ENCODE measurements at places on chromosomes 7 and 10.

DNA sequence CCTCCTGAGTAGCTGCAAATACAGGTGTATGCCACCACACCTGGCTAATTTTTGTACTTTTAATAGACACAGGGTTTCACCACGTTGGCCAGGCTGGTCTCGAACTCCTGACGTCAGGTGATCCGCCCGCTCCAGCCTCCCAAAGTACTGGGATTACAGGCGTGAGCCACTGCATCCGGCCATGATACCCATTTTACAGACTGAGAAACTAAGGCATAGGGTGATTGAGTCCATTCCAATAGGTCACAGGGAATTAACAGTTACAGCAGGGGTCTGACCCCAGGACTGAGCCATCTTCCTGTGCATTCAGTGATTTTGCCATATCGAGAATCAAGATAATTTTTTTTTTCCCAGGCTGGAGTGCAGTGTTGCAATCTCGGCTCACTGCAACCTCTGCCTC is 12.3 kb upstream of the CTBP2 start:
- DNase-seq = no peak

DNA sequence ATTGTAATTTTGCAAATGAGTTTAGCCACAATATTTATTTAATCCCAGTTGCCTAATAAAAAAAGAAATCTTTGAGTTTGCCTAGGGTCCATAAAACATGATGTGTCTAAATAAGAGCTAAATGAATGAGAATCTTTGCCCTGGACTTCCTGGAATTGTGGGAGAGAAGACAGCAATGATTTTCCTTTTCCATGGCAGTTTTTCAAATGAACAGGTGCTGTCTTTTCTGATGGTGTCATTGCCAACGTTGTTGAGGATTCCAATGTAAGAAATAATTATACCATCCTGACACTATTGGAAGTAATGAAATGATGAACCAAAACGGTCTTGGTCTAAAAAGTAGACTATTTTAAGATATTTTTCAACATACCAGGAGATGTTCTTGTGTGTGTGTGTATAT is 984.7 kb upstream of the CELF2 start:
- DNase-seq = no peak

DNA sequence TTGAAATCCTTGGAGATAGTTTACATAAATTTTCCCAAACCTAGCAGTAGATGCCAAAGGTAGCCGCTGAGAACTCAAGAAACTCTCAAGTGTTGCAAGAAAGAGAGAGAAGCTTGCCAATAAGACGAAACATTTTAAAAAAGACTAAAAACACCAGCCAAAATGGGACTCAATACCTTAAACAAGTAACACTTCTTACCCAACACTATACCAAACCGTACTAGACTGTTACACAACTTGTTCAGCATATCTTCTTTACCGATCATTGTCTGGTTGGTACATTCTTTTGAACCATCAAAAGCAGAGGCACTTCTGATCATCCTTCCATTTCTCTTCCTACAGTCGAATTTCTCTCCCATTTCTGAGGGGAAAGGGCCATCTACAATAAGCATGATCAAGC is 4.8 kb upstream of the PTPN12 start:
- no peak for DNase-seq

- DNase-seq = no peak
Observed at GRCh38 chr10:131997366-131998049, 15.8 kb upstream of the BNIP3 start.

GRCh38 chr10:129968853-129969183 is 4.7 kb upstream of the EBF3 start:
- no peak for DNase-seq

Measured in stimulated activated CD8-positive, alpha-beta memory T cell treated with anti-CD3 and anti-CD28 coated beads, Interleukin-7, amount 100 ng/mL, for 24 hours (primary cell).